Amniotic epithelial cell (primary cell): ENCODE measurements at places on chromosomes 6 and 20.

- peak; percentile 76 for DNase-seq
These were observed 76.7 kb upstream of the CARMIL1 start for GRCh38 chr6:25202504-25202903.

DNA sequence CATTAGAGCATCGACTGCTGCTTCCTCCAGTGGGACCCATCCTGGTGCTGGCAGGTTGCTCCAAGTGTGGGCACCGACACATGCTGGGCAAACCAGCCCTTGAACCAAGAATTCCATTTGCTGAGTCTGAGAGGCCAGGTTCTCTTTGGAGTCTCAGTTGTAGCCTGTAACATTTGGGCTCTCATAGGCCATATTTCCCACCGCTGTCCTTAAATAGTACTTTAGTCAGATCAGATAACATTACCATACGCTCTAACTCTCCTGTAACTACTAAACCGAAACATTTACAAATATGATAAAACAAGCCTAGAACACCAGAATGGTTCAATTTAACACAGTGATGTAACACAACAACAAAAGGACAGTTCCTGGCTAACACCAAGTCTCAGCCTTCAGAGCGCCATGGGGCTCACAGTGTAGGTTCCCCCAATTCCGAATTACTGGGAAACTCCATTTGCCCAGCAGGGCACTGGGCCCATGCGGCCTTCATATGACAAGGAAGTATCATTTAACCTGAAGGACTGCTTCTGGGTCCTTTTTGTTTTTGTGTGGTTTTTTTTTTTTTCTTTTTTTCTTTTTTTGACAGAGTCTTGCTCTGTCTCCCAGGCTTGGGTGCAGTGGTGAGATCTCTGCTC is 28.4 kb upstream of the CD93 start:
- no peak for DNase-seq

- DNase-seq = no peak
These were observed 27.3 kb upstream of the TSPYL1 start for GRCh38 chr6:116307001-116307400.

DNA sequence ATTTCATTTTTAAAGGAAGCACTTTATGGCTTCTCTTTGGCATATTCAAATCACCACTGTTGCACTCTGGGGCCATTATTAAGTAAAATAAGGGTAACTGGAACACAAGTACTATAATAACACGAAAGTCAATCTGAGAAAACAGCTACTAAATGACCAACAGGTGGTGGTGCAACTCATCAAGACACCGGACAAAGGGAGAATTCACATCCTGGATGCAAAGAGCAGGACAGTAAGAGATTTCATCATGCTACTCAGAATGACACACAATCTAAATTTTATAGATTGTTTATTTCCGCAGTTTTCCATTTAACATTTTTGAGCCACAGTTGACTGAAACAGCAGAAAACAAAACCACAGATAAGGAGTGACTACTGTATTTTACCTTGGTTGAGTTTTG is 27.6 kb upstream of the LY86 start:
- DNase-seq = no peak

DNA sequence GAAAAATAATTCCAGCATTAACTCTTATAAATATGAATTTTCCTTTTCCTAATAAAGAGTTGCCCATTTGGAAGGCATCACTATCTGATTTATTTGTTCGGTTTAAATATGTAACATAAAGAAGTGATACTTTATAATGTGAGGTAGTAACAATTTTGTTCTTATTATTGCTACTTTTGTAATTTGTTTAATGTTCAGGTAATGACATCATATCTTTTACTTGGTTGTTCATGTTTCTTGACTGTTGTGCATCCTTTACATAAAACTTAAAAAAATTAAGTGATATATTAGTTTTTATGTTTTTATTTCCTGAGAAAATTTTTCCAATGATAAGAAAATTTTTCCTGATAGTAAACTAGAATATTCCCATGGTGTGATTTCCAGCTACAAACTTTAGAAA is 124.6 kb downstream of the AFG1L start:
- DNase-seq = no peak

- no peak for DNase-seq
These were observed 2.0 kb downstream of the UNC93A start for GRCh38 chr6:167293088-167293589.

DNA sequence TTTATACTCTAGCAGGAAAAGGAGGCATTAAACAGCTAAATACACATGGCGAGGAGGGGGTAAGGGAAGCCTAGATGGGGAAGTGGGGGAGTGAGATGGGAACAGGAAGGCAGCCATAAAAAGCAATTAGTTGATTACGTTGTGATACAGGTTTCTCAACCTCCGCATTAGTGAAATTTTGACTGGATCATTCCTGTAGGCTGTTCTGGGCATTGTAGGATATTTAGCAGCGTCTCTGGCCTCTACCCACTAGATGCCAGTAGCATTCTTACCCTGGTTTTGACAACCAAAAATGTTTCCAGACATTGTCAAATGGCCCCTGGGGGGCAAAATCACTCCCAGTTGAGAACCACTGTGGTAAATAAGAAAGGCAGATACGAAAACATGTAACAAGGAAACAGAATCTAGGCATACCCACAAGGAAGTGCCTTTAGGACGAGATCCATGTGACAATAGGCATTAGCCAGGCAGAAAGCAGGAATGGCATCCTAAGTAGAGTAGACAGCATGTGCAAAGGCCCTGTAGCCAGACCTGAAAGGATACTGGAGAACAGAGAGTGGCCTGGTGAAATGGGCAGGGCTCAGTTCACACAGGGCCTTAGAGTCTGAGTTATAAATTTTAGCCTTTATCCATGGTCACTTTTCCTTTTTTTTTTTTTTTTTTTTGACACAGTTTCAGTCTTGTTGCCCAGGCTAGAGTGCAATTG is 25.8 kb upstream of the PTPN1 start:
- DNase-seq = no peak

- peak; percentile 19 for DNase-seq
These were observed 157.8 kb downstream of the SLC22A3 start for GRCh38 chr6:160505970-160506369.

DNA sequence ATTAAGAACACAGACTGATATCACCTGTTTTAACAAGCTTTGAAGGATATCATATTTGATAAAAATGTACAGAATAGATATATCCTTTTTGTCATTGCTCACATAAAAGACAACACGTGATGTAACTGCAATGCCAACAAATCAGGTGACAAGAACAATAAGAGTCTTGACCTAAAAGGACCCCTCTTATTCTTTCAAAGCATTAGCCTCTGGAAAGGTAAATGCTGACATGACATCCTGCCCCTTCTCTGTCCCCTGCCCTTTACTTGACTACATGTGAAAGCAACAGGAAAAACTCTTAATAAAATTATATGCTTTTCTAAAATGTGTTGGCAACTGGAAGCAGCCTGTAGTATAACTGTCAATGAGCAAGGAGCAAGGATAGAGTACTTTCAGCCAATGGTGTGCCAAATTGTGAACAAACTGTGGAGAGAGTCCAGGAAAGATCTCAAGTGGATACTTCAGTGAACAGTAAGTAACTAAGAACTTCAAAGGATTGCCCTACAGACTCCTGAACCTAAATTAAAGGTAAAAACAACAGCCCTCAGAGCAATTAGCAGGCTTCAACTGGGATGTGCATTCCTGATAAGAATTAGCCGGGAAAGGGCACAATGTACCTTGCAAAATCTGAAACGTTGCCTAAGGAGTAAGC is 16.3 kb downstream of the PTPRK start:
- no peak for DNase-seq

GRCh38 chr6:122048570-122048969 is 350.9 kb upstream of the HSF2 start:
- DNase-seq = peak; percentile 61

DNA sequence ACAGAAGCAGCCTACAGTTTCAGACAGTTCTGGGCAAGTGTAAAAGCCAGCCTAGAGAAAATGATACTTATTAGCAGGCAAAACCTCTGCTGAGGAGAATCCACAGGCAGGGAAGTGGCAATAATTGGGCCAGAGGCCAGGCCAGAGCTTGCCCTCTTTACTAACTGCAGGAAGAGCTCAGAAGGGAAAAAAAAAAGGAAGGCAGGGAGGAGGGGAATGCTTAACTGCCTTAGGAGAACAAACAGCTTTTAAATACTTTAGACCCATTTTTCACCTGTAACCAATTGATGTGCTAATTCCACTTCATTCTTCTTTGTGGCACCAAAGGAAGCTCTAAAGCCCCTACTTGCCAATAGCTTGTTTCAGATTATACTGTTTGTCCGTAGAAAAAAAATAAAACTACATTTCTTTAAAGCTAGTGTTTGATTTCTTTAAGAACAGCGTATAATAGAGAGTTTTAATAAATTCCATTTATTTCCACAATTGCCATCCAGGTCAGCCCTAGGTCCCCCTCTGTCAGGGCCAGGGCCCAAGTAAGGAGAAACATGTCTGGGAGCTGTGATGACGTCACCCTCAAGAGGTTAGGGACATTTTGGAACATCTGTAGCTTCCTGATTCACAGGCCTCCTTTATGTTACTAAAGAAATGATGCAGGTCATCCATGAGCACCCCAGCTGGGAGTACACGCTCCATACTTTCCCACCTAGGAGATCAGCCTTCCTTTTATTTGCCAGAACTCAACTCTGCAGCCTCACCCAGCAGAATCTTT is 384.3 kb downstream of the CDC5L start:
- peak; percentile 22 for DNase-seq

DNA sequence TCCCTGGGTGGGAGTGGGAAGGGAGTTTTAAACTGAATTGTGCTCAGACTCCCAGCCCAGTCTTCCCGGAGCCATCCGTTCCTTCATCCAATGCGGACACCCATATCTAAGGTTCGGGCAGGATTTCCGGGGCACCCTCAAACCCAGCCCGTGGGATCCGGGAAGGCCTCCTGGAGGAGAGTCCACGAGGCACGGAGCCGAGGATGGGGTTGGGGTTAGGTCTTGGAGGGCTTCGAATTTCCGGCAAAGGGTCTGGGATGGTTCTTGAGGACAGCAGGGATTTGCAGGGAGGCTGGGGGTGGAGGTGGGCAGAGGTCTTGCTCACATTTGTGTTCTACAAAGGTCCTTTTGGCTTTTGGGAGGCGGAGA is 49.5 kb upstream of the SLC32A1 start:
- DNase-seq = no peak

GRCh38 chr6:94680669-94681212 is 896.6 kb upstream of the MANEA start:
- no peak for DNase-seq

- DNase-seq = no peak
These were observed 139.2 kb upstream of the MMS22L start for GRCh38 chr6:97422171-97422570.

- no peak for DNase-seq
These were observed 137.6 kb downstream of the RNGTT start for GRCh38 chr6:88825856-88826255.

DNA sequence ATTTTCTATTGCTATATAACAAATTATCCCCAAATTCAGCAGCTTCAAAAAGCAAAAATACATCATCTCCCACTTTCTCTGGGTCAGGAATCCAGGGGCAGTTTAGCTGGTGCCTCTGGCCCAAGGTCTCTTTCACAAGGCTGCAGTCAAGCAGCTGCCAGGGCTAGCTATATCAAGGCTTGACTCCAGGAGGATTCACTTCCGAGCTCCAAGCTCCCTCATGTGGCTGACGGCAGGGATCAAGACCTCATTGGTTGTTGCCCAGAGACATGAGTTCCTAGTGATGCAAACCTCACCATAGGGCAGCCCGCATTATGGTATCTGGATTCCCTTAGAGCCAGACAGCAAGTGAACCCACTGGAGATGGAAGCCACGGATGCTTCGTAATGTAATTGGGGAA is 1.3 kb upstream of the VNN1 start:
- DNase-seq = peak; percentile 91

DNA sequence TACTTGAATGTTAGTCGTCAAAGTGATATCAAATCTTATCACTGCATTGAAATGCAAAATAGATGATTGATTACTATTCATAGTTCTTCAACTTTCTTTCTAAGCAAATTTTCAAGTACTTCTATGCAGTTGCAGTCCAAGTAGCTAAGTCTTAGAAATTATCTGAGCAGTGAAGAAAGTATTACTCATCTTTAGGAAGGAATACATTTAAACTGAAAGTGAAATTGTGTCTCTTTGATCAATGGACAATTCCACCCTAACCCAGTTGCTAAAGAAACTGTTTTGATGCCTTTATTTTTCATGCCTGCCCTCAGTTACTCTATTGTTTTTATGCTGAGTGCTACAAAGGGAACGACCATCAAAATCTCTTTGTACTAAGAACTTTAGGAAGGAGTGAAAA is 337.4 kb downstream of the GRIK2 start:
- peak; percentile 35 for DNase-seq

GRCh38 chr6:25558155-25558817 is 93.7 kb upstream of the SCGN start:
- DNase-seq = no peak

- peak; percentile 21 for DNase-seq
These were observed 8.1 kb upstream of the UBR2 start for GRCh38 chr6:42555477-42556457.

- no peak for DNase-seq
These were observed 112.8 kb downstream of the TBX18 start for GRCh38 chr6:84651583-84651982.

- DNase-seq = no peak
These were observed 162.9 kb downstream of the JARID2 start for GRCh38 chr6:15408758-15409157.

- no peak for DNase-seq
These were observed 230.7 kb downstream of the LAMA2 start for GRCh38 chr6:129113637-129114036.

DNA sequence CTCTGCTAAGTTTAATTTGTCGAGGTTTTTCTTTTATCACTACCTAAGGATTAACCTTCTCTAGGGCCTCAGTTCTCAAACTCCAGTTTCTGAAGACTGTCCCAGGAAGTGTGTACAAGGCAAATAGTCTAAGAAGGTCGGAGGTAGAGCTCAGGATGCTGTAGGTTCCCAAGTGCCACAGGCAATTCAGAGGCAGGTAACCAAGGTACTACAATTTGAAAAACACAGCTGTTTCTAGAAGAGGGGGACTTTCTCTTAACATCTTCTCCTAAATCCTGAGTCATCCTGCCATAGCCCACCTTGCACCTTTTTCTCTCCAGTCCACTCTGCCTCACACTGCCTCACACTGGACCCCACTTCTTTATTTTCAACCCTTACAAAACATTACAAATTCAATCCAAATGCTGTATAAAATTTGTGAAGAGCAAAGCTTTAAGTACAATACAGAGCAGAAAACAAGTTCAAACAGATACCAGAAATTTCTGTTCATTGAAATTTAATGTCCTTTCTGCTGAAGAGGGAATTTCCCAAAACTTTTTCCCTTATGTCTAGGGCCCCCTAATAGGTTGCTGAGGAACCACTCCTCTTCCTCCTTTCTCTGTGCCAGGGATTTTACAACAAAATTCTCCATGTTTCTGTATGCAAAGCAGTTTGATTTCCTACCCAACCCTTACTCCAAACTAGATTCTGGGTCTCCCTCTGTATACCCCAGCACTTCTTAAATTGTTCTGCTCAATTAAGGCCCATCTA is 43.0 kb downstream of the FRK start:
- no peak for DNase-seq

DNA sequence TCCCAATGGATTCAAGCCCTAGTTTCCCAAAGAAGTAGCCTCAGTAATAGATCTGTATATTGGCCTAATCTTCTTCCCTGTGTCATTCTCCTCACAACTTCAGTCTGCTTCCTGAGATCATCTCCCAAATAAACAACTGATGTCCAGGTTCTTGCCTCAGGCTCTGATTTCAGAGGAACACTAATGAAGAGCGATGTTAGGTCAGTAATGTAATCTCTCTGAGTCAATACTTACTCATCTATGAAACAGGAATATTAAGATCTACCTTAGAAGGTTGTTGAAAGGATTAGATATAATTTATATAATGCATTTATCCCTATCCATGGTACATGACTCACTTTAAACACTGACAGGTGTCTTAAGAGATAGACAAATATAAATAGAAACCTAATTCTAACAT is 246.0 kb upstream of the FLRT3 start:
- peak; percentile 49 for DNase-seq
